ENCODE measurements at places on chromosomes 11 and 22.

- no peak for DNase-seq
Measured at GRCh38 chr11:133987171-133987570, 30.4 kb upstream of the IGSF9B start.

GRCh38 chr11:120603071-120603470, 91.5 kb downstream of the GRIK4 start:
- no peak for DNase-seq

- DNase-seq, result no peak
Measured at GRCh38 chr11:86245369-86246292, 1.1 kb downstream of the EED start.

DNA sequence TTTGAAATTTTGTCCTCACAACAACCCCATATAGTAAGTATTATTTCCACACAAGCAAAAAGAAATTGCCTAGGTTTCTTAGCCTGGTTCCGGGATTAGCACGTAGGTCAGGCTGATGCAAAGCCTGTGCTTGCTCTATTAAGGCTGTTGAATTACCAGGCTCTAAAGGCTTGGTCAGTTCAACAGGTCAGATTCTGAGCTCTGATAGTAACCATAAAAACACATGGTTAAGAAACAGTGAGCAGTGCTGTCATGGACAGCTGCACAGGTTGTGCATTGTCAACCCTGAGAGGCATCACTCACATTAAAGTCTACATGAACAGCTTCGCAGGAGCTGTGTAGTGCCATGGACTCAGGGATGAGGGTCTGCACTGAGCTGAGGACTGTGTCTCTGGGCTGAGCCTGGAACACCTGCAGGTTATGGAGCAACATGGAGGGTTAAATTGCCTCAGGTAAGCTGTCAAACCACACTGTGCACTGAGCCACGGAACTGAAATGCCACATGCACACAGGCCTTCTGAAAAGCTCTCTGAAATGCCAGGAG, 98.0 kb downstream of the PIWIL4 start:
- DNase-seq, result no peak

DNA sequence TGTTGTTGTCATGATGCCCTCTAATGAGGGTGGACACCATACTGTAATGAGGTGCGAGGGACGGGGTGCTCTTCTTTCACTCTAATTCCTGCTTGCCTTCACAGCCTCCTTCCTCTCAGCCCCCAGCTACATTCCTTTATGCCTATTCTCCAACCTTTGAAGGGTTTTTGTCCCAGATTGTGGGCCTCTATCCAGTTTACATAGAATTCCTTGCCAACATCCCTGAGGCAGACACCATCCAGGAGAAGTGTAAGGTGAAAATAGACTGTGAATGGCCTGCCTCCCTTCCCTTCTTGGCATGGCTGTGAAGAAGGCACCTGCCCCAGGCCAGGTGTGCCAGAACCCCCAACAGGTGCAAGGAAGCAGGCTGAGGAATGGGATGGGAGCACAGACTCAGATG, 122.3 kb downstream of the CHST1 start:
- no peak for DNase-seq

DNA sequence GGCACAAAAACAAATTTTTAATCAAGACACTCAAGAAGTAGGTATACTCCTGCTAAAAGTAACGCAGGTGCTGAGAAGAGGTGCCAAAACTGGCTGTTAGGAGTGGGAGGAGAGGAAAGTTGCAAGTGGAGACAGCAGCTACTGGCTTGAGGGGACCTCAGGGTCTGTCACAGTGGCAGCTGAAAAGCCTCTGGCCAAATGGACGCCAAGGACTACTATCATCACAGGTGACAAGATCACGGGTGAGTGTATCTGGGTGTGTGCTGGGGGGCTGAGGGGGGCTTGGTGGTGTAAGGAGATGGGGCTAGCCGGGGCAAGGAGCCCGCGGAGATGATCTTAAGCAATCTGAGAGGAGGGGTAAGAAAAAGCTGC, 687 bp downstream of the ZNF202 start:
- DNase-seq, result no peak

GRCh38 chr22:44218071-44218470, 37.3 kb downstream of the PARVG start:
- no peak for DNase-seq

DNA sequence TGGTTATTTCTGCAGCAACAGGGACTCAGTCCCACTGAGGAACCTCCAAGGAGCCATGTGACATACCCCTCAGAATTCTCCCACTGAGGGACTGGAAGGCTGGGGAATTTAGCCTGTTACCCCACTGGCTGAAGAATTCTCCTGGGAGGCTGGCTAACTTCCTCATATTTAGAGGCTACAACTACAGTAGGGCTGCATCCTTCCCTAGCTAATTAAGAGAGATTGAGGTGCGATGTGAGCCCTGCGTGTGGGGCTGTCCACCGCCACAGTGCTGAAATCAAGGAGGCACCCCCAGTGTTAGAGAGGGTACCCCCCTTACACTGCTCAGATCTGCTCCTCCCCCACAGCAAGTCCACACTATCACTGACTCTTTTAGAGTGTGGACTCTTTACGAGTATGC, 21.1 kb downstream of the EIF3F start:
- peak; percentile 25 for DNase-seq

GRCh38 chr11:75716659-75717058, 979 bp upstream of the MOGAT2 start:
- DNase-seq, result no peak
